ENCODE measurements at places on chromosomes 16 and 17. TPM values are rescaled to one million over a fixed set of nuclear protein-coding genes. Genes with fewer than 3 reads are reported as not detected.
A peak's percentile ranks its signal among the peaks of the same experiment; 100 is the strongest.

Gene SPN
- total RNA-seq = 1.7 TPM

Gene RASD1
- total RNA-seq = 2.6 TPM

Gene AANAT
- not detected for total RNA-seq

Gene AATF
- 48.2 TPM for total RNA-seq

Gene BCL6B
- 0.46 TPM for total RNA-seq

Gene TBX6
- total RNA-seq = 0.75 TPM

Gene KRT15
- total RNA-seq = 0.71 TPM

Gene PYDC1
- not detected for total RNA-seq

Gene RAP1GAP2
- total RNA-seq = 14.1 TPM

Gene SCNN1G
- total RNA-seq = 0.47 TPM

Gene CDH13
- 2.5 TPM for total RNA-seq

DNA sequence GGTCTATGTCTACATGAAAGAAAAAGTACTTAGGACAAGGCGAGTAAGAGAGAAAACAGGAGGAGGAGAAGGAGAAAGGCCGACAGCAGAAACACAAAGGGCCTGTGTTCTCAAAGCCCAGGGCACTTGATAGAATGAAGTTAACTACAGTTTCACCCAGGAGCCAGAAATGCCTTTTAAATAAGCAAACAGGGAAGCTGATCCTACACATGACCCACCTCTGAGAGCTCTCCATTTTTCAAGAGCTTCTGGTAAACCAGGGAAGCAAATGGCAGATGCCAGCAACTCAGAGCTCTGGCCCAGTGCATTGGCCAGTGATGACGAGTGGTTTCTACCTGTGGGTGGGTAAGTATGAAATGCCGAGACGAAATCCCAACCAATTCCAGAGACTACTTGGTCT, 163.4 kb downstream of the ZFHX3 start:
- no peaks in the 10 kb centered on the region for H3K36me3 ChIP-seq
- no peak overlapping the region for H3K27ac ChIP-seq
- no peak overlapping the region for H3K4me3 ChIP-seq
- no peaks in the 10 kb centered on the region for H3K4me1 ChIP-seq
- no peak for DNase-seq

- DNase-seq = no peak
- H3K27me3 ChIP-seq = no peaks in the 10 kb centered on the region
- H3K4me1 ChIP-seq = no peaks in the 10 kb centered on the region
- H3K4me3 ChIP-seq = no peak overlapping the region
- no peak overlapping the region for H3K27ac ChIP-seq
Measured at GRCh38 chr17:82638183-82638773, 10.0 kb downstream of the WDR45B start.

DNA sequence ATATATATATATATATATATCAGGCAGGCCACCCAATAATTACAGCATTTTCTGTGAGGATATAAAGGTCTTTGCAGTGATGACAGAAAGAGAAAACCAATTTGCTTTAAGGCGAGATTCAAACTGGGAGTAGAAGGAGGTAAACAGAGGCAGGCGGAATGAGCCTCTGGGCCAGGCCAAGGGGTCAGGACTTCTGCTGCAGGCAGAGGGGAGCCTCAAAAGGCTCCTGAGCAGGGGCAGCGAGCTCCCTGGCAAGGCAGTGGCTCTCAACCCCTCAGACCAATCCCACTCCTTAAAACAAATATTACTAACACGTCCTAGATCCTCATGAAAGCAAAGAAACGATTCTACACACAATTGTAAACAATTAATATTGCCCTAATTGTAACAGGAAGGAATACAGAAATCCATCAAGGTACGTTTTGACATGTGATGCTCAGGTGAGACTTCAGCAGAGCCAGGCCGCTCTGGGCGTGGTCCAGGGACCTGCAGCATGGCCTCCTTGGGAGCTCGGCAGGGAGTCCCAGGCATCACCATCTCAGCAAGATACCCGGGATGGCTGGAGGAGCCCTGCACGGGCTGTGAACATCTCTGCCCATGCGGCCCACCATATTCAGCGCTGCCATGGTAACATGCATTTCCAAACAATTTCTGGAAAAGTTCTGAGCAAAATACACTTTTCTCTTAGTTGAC, 18.4 kb downstream of the FBXO31 start:
- H3K4me3 ChIP-seq = no peak overlapping the region
- H3K27me3 ChIP-seq = no peaks in the 10 kb centered on the region
- H3K4me1 ChIP-seq = peaks cover 16% of the 10 kb centered on the region
- no peaks in the 10 kb centered on the region for H3K36me3 ChIP-seq

- no peak overlapping the region for H3K4me3 ChIP-seq
- DNase-seq = no peak
- H3K27ac ChIP-seq = no peak overlapping the region
Measured at GRCh38 chr17:82372249-82373071, 895 bp downstream of the UTS2R start.

- H3K36me3 ChIP-seq = no peaks in the 10 kb centered on the region
- no peaks in the 10 kb centered on the region for H3K4me1 ChIP-seq
- no peak for DNase-seq
- no peaks in the 10 kb centered on the region for H3K27me3 ChIP-seq
- no peak overlapping the region for H3K27ac ChIP-seq
- H3K4me3 ChIP-seq = no peak overlapping the region
Measured at GRCh38 chr16:86823888-86824671, 245.7 kb downstream of the FOXL1 start.

DNA sequence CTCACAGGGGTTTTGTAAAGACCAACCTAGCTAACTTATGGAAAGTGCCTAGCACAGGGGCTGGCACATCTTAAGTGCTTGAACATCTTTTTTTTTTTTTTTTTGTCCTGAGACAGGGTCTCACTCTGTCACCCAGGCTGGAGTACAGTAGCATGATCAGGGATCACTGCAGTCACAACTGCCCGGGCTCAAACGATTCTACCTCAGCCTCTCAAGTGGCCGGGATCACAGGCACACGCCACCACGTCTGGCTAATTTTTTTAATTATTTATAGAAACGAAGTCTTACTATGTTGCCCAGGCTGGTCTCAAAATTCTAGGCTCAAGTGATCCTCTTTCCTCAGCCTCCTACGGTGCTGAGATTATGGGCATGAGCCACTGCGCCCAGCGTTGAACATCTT, 1.3 kb downstream of the LYRM9 start:
- H3K4me1 ChIP-seq = no peaks in the 10 kb centered on the region
- no peaks in the 10 kb centered on the region for H3K36me3 ChIP-seq
- no peaks in the 10 kb centered on the region for H3K27me3 ChIP-seq
- no peak for DNase-seq
- no peak overlapping the region for H3K4me3 ChIP-seq

- H3K27me3 ChIP-seq = no peaks in the 10 kb centered on the region
- DNase-seq = no peak
- no peaks in the 10 kb centered on the region for H3K36me3 ChIP-seq
Measured at GRCh38 chr16:29824589-29825144, 4.4 kb downstream of the MVP start.

DNA sequence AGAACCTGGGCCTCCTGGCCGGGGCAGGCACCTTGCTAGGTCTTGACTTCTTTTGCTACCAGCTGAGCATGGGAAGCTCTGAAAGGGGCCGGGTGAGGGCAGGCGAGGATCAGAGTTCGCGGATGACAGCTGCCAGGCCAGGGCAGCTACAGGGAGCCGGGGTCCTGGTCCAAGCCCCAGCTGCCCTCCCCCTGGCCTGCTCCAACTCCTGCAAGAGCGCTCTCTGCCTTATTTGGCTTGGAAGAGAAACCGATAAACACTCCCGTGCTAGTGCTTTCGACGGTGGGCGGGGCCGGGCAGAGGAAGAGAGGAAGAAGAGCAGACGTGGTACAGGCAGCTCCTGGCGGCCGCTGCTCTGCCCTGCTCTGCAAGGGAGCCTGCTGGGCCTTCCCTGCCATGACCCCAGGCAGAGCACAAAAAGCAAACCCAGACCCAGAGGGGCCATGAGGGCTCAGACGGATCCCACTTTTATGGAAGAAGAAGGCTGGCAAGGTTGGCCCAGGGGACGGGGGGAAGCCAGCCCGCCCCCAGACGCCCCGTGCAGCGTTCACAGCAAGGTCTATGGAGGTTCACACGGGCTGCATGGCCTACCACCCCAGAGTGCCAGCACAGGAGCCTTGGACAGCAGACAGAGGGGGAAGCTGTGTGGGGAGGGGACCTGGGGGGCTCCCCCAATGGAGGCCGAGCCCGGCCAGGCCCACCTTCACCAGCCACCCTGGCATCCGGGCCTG, 25.6 kb downstream of the PIEZO1 start:
- H3K27ac ChIP-seq = peak overlapping the region; percentile 5
- peak; percentile 57 for DNase-seq
- peaks cover 10% of the 10 kb centered on the region for H3K4me1 ChIP-seq
- H3K4me3 ChIP-seq = peak overlapping the region; percentile 3

GRCh38 chr17:74599448-74599939, 7.4 kb upstream of the CD300LD start:
- no peak for DNase-seq
- H3K36me3 ChIP-seq = no peaks in the 10 kb centered on the region

DNA sequence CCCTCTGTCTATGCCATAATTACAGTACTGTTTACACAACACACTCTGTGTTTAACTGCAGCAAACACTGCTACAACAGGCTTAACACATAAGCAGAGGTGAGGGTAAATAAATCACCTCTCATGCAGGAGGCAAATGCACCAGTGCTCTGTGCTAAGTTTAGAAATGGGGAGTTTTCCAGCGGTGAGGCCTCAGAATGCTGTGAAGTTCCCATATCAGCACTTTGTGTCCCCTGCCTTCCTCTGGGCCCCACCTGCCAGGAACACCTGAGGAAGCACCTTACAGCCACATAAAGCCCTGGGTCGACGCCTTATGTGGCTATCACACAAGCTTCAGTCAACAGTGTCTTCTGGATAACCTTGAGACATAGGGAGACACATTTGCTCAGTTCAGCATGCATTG, 304.5 kb downstream of the HAPSTR1 start:
- H3K4me3 ChIP-seq = no peak overlapping the region
- no peak for DNase-seq
- H3K27ac ChIP-seq = no peak overlapping the region
- no peaks in the 10 kb centered on the region for H3K27me3 ChIP-seq
- no peaks in the 10 kb centered on the region for H3K36me3 ChIP-seq

- no peak for DNase-seq
- H3K36me3 ChIP-seq = no peaks in the 10 kb centered on the region
- H3K27ac ChIP-seq = no peak overlapping the region
- no peaks in the 10 kb centered on the region for H3K4me1 ChIP-seq
- H3K27me3 ChIP-seq = no peaks in the 10 kb centered on the region
- H3K4me3 ChIP-seq = no peak overlapping the region
Measured at GRCh38 chr17:61073799-61074513, 325.7 kb upstream of the TBX2 start.

GRCh38 chr17:68569346-68569745, 31.8 kb downstream of the FAM20A start:
- H3K27me3 ChIP-seq = no peaks in the 10 kb centered on the region
- H3K4me1 ChIP-seq = peaks cover 1% of the 10 kb centered on the region
- no peak for DNase-seq
- no peak overlapping the region for H3K4me3 ChIP-seq
- no peaks in the 10 kb centered on the region for H3K36me3 ChIP-seq

DNA sequence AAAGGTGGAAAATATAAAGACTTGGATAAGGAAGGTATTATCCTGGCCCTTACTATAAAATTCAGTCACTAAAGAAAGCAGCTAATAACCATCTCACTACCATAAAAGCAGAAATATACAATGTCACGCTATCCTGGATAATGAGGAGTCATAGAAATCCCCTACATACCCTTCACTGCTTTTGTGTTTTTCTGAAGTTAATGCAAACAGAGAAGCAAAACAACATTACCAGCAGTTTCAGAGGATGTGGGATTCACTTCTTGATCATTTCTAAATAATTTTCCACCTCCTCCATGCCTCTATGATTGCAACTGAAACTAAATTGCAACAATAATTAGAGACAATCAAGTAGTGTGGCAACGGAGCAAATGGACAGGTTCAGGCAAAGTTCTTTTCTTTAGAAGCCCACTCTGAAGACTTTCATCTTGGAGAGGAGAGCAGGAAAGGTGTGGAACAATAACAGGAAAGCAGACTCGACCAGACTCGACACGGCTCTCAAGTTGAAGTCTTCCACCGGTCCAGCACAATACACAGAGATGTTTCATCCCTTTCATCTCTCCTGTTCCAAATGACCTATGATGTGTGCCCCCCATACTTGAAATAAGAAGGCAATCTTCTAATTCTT, 10.2 kb downstream of the CYTH1 start:
- peaks cover 3% of the 10 kb centered on the region for H3K4me1 ChIP-seq
- no peaks in the 10 kb centered on the region for H3K27me3 ChIP-seq
- DNase-seq = no peak
- no peaks in the 10 kb centered on the region for H3K36me3 ChIP-seq

- no peak within 1 kb of the TSS for H3K4me3 ChIP-seq
- H3K4me1 ChIP-seq = no peaks in the 10 kb centered on the region
- H3K36me3 ChIP-seq = no peaks in the 10 kb centered on the region
- H3K27me3 ChIP-seq = no peaks in the 10 kb centered on the region
- H3K27ac ChIP-seq = no peak within 1 kb of the TSS
Measured at GRCh38 chr17:74567397-74567796, at the start of gene CD300H. Gene CD300H (minus strand): TSS chr17:74567509.

- no peaks in the 10 kb centered on the region for H3K27me3 ChIP-seq
- no peak overlapping the region for H3K27ac ChIP-seq
- H3K4me3 ChIP-seq = no peak overlapping the region
- H3K36me3 ChIP-seq = no peaks in the 10 kb centered on the region
- H3K4me1 ChIP-seq = peaks cover 6% of the 10 kb centered on the region
Measured at GRCh38 chr16:85676466-85676865, 12.3 kb downstream of the GINS2 start.

DNA sequence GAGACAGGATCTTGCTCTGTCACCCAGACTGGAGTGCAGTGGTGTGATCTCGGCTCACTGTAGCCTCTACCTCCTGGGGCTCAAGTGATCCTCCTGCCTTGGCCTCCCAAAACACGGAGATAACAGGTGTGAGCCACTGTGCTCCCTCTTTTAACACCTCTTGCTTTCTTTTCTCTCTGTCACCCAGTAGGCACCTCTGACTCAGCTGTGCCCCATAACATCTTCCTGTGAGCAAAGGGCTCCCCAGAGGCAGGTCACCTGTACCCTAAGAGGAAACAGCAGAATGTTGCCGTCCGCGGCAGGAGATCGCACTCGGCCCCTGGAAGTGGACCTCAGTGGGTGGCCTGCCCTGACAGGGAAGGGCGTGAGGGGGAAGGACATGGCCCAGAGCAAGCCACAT, 918 bp upstream of the NLRC3 start:
- no peak for DNase-seq
- no peaks in the 10 kb centered on the region for H3K27me3 ChIP-seq
- no peaks in the 10 kb centered on the region for H3K36me3 ChIP-seq
- no peak overlapping the region for H3K4me3 ChIP-seq
- H3K27ac ChIP-seq = no peak overlapping the region
- no peaks in the 10 kb centered on the region for H3K4me1 ChIP-seq
